ENCODE measurements at places on chromosomes 7 and 10.

- no peak for DNase-seq
Measured at GRCh38 chr7:84633-85020, 107.7 kb upstream of the FAM20C start.

DNA sequence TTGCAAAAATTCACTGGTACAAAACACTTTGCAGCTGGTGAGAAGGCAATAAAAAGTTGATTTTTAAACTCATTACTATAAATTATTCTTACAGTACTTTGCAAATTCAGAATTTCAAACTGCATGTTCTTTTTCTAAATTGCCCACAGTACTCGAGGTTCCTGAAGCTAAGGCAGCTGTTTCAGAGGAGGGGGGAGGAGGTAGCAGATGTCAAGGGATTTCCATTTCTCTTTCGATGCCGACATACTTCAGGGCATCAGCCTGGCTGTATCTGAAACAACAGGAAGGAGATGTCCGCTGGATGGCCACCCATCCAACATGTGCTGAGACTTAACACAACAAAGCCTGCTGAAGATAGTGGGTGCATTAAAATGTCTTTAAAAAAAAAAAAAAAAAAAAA lies 76.7 kb downstream of the EZH2 start:
- DNase-seq: no peak

- DNase-seq: no peak
Measured at GRCh38 chr7:124088590-124088989, 55.7 kb upstream of the TMEM229A start.

DNA sequence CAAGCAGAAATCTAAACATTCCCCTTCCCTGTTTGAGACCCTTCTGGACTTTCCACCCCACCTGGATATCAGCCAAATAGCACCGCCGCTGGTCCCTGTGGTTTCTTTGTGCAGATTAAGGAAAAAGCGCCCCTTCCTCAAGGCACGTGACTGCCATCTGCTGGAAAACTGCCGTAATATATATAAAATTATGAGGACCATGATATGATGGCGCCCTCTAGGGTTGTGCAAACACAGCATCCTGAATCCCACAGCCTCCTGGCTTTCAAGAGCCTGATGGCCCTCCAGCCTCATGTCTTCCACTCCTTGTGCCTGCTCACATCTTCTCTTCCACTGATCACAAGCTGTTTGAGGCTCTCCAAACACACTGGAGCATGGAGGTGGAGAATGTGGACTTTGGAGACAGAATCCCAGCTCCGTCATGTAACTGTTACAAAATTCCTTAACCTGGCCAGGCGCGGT lies 121.3 kb downstream of the MYL10 start:
- DNase-seq: peak; percentile 91

DNA sequence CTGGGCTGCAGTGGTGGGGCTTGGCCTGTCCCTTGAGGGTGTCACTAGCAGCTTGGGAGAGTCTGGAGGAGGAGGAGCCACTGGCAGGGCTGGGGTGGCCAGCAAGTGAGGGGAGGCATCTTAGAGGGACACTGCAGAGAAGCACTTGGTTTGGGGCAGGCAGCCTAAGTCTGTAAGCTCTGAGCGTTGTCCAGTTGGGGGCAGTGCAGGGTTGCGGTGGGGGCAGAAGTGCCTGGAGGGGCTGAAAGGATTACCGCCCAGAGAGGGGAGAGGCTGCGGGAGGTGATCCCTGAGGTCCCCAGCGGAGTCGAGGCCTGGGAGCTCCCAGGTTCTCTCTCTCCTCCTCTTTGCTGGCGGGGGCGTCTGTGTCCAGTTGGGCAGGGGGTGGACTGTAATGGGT lies 7.4 kb downstream of the ADCYAP1R1 start:
- no peak for DNase-seq

DNA sequence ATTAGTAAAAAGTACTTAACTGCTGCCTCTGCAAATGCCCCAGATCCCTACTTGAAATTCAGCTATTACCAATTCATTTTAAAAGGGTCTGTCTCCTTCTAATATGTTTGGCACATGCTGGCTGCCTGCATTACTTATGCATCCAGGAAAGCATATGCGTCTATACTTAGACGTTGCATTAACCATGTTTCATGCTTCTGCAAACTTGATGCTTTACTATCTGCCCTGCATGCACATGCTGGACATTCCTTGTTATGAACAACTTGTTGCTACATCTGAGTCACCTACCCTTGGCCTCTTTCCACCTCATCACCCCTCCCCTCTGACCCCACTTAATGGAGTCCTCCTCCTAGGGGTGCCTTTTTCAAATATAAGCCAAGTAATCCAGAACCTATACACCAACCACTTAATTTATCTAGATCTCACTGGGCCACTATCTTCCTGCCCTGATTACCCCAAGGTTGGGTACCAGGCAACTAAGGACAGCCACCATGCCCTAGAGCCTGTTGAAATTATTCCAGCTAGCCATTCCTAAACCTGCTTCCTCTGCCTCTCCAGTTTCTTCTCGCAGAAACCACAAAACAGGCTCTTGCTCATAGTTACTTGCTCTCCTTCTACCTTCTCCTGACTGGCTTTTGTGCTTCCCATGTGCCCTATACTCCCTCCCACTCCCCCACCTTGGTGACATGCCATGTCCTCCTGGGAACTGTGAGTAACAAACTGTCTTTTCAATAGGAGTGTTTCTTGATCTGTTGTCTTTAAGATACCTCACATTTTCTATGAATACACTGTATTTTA lies 1187.9 kb downstream of the REEP3 start:
- no peak for DNase-seq

- no peak for DNase-seq
Measured at GRCh38 chr10:77274046-77274795, 363.4 kb downstream of the KCNMA1 start.

GRCh38 chr10:24579906-24580305 lies 143.8 kb downstream of the ARHGAP21 start:
- DNase-seq: no peak

DNA sequence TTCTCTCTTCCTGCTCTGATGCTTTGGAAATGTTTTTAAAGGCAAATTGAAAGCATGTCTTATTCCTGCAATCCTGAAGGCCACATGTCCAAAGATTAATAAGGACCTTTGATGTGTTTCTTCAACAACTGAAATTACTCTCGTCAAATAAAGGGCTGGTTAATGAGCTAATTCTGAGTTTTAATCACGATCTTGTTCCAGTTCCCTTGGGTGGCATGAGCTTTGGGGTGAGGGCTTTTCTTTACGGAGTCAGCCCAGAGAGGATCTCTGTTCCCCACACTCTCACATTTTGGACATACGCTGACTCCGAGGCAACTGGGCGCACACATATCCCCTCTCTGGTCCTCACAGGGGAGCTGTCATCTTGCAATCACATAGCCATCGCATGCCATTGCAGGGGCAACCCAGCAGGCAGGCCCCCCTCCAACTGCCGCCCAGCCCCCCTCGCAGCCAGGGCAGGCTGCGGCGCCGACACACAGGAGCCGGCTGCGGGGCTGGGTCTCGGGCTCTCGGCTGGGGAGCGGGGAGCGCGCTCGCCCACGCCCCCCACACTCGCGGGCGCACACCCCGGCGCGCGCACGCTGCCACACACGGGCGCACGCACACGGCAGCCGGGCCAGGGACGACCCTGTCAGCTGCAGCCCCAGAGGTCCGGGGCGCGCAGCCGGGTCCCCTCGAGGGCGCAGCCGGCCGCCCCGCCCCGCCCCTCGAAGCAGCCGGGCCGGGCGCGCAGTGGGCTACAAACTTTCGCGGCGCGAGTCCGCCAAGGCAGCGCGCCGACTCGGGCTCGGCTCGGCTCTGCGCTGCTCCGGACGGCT lies at the start of gene GDF10:
TSS of gene GDF10 (plus strand) at position 587 of the 818 bp plus-strand sequence. CDS start 455 bp downstream, outside the sequence.
- no peak for DNase-seq

Data from NCI-H1930 (cell line).